NCI-H1105 (cell line): ENCODE measurements at places on chromosomes 4 and X.

DNA sequence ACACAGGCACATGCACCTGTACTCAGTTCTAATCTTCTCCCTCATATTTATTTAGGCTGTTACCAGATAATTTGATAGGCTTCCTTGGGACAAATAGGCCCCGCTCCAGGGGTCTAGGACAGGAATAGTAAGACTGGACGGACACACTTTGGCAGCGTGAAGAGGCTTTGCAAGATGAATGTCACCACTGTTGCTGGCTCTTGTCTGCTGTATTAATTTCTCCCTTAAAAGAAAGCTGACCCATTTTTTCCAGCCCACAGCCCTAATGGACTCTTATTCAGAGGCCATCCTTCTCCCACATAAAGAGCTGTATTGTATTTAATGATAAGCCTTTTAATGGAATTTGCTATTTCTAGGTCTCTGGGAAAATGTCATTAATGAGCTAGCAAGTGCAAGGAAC, 18.0 kb downstream of the FAM184B start:
- DNase-seq: no peak

- DNase-seq: no peak
Measured at GRCh38 chrX:39020051-39020669, 218.9 kb downstream of the MID1IP1 start.

- no peak for DNase-seq
Measured at GRCh38 chr4:84419201-84419600, 79.9 kb downstream of the NKX6-1 start.

DNA sequence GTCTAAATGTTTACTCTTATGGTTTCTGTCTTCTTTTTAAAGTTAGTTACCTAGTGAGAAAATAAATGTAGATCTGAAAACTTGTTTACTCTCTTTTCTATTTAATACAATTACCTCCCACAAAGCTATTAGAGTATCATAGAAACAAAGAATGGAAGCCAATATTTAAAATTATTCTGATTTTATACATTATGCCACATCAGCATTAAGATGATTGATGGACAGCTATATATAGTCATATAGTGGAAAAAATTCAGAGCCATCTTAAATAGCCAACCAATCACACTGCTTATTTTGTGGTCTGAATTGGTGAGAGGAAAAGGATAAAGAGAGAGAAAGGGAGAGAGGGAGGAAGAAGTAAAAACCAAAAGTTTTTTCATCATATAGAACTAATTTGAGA, 1101.8 kb downstream of the PCDH19 start:
- DNase-seq: no peak

GRCh38 chr4:153464068-153464467, 2.1 kb upstream of the TMEM131L start:
- DNase-seq: no peak

DNA sequence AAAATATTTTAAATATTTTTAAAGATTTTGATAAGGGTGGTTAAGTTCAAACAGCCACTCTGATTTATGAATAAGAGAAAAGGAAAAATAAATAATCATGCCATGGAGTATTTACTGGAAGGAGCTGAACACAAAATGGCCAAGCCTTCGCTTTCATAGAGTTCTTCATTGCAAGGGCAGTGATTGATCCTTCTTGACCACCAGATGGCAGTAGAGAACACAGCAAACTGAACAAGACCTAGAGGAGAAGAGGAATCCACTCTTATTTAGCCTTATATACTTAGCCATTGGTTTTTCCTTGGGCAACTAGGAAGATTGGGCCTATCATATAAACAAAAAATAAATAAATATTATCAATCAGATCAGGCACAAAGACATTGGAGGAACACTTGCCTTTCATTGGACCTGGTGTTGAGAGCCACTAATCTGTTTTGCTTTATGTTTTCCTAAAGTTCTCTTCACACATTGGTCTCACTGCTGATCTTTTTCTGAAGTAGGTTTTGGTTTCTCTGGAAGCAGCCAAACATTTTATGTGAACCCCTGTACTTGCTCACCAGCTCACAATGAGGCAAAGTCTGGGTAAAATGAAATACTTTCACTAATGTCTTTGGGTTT, 58.1 kb upstream of the PARM1 start:
- DNase-seq: peak; percentile 43
